ENCODE measurements at places on chromosomes 1 and 21.
A peak's percentile ranks its signal among the peaks of the same experiment; 100 is the strongest.

DNA sequence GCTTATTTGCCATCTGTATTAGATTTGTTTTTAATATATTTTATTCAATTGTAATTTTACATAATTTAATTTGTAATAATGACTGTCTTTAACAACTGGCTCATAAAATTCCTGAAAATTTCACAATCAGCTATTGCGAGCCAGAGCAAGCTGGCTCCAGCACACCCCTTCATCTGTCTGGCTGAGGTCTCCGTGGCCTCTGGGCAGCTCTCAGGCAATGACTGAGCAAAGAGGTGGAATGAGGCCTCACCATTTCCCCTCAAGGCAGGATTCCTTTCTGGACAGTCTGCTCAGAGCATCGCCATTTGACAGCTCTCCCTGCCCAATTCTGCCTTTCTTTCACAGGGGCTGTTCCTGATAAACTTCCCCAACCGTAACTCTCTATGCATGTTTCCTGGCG, 5.8 kb upstream of the KANK4 start:
- no peak for DNase-seq

- DNase-seq, result no peak
Measured at GRCh38 chr1:209038316-209038715, 545.2 kb upstream of the CAMK1G start.

DNA sequence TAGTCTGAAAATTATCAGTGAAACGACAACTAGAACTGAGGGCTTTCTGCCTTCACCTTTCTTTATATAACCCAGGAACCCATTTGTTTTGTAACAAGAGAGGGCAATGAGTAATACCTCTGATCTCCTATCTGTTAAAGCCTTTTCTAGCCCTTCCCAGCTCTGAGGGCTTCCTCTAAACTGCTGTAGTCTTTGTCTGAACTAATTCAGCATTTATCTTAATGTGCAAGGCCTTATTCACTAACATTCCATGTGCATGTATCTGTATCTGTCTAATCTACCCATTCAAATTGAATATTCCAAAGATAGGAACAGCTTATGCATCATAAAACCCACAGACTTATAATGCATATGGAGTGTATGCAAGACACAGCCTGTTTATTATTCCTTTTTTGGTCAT, 167.1 kb downstream of the LYPLAL1 start:
- no peak for DNase-seq

DNA sequence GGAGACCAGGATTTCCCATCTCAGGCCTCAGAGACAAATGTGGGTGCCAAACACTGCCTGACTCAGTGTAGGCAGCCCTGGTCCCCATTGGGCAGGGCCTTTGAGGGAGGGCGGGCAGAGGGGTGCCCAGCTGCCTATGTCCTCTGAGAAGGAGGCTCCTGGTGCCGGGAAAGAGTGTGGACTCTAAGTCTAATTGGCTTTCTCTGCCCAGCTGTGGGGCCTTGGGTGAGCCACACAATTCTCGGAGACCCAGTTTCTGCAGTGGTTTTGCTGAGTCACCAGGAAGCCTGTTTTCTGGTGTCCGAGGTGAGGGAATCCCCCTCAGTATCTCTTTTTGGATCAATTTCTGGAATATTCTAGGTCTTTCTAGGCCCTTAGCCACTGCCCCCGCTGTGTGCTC, 35.3 kb upstream of the ACTL8 start:
- no peak for DNase-seq

- no peak for DNase-seq
Measured at GRCh38 chr1:218945050-218945449, 228.6 kb upstream of the LYPLAL1 start.

- DNase-seq, result no peak
Measured at GRCh38 chr1:85229574-85230097, 28.8 kb upstream of the SYDE2 start.

DNA sequence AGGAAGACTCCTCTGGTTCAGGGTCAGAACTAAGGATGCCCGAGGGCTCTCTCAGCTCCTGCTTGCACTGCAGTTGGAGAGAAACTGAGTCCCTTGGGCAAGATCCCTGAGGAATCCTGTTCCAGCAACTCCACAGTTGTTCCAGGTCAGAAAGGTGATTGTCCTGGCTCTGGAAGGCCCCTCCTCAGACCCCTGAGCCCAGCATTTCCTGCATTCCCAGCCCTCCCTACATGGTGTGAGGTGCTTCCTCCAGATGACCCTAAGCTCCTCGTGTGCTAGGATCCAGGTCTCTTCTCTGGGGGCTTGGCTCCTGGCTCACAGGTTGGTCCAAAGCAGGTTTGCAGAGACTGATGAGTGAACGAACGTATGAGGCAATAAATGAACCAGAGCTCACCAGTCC, 11.5 kb downstream of the LDLRAD1 start:
- DNase-seq, result no peak

DNA sequence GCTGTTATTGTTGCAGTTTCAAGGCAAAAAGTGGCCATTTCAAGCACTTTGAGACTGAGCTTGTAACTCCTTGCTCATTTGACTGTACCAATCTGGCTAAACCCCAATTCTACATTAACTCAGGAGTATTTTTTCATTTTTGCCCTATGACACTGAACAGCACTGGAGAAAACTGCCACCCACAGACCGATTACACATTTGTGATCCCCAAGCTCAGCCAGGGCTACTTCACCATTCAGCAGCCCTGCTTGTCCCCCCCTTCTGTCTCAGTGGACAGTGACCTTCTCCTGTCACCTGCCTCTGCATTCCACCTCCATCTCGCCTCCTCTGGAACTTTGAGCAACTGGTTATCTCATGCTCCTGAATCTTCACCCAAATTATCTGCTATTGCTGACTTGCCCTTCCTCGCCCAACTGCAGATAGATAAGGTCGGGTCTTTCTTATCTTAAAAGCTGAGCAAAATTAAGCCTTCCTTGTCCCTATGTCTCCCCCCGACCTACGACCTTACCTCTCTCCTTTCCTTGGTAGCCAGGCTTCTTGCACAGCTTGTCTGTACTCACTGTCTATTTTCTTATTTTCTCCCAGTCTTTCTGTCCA, 25.3 kb downstream of the SPATA46 start:
- DNase-seq, result no peak

DNA sequence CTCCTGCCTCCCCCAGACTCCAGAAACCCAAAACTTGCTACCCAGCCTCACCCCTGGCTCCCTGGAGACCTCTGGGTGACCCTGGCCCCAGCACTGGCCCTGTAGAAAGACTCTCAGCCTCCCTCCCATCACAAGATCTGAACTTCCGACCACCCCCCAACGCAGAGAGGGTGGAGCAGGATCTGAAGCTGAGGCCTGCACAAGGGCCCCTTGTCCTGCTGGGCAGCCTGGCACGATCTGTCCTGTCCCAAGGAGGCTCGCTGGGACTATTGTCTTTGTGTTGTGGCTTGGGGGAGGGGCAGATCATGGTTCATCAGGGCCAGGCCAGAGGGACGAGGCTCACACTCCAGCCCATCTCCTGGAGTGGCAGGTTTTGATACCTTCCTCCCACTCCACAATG, 20.0 kb downstream of the PHLDA3 start:
- DNase-seq, result no peak

- no peak for DNase-seq
Measured at GRCh38 chr1:9059891-9060744, 9.3 kb downstream of the SLC2A5 start.

- no peak for DNase-seq
Measured at GRCh38 chr1:57532299-57532698, 108.4 kb upstream of the DAB1 start.

- no peak for DNase-seq
Measured at GRCh38 chr1:43901196-43901961, 32.2 kb upstream of the ARTN start.

- DNase-seq, result no peak
Measured at GRCh38 chr21:24729568-24729967, 877.7 kb downstream of the MRPL39 start.

DNA sequence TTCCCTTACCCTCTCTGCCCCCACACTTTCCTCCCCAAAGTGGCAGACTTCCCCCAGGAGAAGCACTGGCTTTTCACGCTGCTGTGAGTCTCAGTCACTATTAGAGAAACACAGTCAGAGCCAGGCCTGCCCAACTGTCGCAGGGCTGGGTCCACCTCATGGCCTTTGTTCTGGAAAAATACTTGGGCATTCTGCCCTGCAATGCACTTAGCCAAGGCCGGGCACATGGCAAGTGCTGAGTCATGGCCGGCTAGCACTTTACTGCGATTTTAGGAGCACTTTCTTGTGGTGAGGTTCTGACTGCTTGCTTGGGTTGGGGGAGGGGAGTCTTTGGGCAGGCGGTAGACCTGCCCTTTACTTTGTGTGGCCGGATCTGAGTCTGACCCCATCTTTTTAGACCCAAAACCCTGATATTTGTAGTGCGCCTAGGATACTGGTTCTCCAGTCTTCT, 7.7 kb downstream of the EPHX1 start:
- peak; percentile 88 for DNase-seq

- no peak for DNase-seq
Measured at GRCh38 chr1:38186566-38186965, 140.0 kb upstream of the POU3F1 start.

- DNase-seq, result no peak
Measured at GRCh38 chr1:55669293-55669692, 454.1 kb upstream of the USP24 start.

- DNase-seq, result no peak
Measured at GRCh38 chr1:108055387-108055786, 90.4 kb upstream of the VAV3 start.

- no peak for DNase-seq
Measured at GRCh38 chr21:35651196-35651595, 409.1 kb downstream of the SETD4 start.

DNA sequence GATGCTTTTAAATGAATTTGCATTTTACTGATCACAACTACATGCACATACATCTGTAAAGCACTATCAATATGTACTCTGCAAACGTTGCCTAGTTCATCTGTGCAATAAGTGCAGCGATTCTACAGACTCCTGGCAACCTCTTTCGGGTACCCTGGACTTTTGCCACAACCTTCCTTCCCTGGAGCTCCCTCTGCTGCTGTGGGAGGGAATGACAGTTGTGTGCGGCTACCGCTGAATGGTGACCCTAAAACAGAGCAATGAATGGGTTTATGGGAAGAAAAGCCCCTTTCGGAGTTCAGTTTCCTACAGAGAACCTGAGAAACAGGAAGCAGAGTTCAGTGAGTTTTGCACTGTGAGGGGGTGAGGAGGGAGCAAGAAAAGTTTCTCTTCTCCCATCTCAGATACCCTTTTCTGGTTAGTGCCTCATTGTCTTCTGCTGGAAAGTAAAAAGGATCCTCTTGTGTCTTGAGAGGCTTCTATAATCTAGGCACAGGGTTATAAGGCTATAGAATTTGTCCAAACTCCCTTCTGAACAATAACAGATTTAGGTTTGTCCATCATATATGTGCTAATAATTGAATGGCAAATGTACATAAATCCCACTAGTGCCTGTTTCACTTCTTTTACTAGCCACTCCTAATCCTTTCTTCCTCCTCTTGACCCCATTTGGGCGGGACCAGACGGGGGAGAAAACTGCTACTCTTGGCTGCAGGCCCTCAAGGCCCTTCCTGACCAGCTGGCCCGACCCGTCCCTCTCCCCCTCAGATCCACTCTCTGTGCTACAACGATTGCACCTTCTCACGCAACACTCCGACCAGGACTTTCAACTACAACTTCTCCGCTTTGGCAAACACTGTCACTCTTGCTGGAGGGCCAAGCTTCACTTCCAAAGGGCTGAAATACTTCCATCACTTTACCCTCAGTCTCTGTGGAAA, 19.8 kb upstream of the SARS1 start:
- peak; percentile 79 for DNase-seq

GRCh38 chr1:31752258-31752657, 11.9 kb downstream of the ADGRB2 start:
- DNase-seq, result no peak

GRCh38 chr1:1236945-1237873, 5.2 kb downstream of the B3GALT6 start:
- no peak for DNase-seq

GRCh38 chr1:219331424-219331823, 157.7 kb downstream of the LYPLAL1 start:
- DNase-seq, result no peak

DNA sequence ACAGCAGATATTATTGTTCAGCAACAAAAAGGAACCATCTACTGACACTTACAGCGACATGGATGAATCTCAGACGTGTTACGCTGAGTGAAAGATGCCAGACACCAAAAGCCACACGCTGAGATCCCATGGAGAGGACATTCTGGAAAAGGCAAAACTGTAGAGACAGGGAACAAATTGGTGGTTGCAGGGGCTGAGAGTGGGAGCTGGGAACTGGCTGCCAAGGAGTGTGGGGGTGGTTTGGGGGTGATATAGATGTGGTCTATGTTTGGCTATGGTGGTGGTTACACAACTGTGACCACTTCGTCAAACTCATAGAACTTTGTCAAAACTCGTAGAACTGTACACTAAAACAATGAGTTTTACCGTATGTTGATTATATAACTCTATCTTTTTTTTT, 57.7 kb downstream of the RIPK4 start:
- no peak for DNase-seq

- no peak for DNase-seq
Measured at GRCh38 chr1:22303816-22304215, 147.8 kb upstream of the ZBTB40 start.

DNA sequence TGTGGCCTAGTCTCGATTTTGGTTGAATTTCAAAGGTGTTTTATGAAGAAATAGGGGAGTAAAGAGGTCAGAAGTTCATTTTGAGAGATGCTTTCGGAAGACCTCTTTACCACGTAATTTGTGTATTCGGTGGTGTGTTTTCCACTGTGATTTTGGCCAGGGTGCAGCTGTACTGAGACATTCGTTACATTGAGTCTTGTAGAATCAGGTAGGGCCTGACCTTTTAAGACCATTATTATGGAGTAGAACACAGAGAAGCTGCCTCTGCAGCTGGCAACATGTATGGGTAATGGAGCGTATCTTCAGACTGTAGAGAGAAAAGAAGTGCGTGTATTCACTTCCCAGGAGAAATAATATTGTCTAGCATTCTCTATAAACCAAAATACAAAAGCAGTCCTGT, 326.5 kb downstream of the PDE4B start:
- no peak for DNase-seq

GRCh38 chr1:31650161-31651088, 5.7 kb upstream of the PEF1 start:
- DNase-seq, result no peak

DNA sequence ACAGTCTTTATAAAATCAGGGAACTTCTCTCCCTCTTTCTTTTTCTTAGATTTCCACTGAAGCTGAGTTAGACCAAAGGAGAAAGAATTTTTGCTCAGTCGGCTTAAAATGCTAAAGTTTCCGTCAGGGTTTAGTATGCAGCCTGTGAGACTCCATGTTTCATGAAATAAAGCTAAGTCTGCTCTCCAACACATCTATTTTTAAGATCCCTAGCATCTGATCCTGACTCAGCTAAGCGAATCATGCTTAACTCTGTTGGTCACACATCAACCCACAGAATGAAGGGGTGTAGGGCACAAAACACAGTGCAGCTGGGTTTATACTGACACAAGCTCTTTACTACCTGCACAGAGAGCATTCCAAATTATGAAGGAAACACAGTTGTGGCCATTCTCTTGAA, 102.4 kb upstream of the ZNF281 start:
- no peak for DNase-seq

GRCh38 chr1:101520302-101520701, 283.5 kb downstream of the S1PR1 start:
- DNase-seq, result peak; percentile 90

Measured in NCI-H446 (cell line).